ENCODE measurements at places on chromosomes 1 and 21.
A peak's percentile ranks its signal among the peaks of the same experiment; 100 is the strongest.

DNA sequence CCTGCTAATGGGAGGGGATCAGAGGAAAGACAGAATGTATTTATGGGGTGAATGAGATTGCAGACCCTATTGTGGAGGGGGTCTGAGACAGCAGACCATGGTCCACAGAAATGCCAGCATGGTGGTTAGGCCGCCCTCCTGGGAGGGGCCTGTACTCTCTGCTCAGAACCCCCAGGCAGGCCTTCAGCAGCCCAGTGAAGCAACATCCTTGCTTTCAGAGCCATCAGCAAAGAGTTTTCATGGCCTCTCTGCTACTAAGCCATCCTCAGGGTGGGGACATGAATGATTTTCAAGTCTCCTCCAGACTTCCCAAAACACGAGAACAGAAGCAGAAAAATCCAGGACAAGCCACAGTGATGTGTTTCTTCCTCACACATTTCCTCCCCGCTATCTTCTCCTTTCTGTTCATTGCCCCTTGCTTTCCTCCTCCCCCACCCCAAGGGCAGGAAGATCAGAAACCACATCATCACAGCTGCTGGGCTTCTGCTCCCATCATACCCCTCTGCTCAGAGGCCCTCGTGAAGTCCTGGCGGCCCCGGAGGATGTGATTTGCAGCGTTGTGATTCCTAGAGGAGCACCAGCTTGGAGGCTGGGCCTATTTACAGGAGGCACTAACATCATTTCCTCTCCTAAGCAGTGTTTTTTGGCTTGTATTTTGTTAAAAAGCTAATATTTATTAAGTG lies 48.0 kb downstream of the ABCA4 start:
- no peak for DNase-seq

GRCh38 chr1:55844322-55844721 lies 629.2 kb upstream of the USP24 start:
- DNase-seq: no peak

DNA sequence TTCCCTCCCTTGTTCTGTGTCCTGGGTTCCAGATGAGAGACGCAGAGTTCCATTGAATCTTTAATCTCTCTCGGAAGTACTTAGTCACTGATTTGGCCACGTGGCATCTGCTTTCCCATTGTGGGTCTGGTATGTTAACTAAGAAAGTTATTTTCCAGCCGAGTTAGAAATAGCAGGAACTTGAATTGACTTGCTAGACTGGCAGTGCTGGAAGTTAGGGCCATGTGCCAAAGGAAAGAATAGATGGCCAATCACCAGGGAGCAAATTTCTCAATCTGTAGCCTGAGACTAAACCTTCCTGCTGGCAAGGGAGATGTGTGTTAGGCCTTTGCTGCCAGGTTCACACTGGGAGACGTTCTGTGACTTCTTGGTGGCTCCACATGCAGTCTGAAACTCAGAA lies 24.2 kb upstream of the SLFNL1 start:
- peak; percentile 88 for DNase-seq

DNA sequence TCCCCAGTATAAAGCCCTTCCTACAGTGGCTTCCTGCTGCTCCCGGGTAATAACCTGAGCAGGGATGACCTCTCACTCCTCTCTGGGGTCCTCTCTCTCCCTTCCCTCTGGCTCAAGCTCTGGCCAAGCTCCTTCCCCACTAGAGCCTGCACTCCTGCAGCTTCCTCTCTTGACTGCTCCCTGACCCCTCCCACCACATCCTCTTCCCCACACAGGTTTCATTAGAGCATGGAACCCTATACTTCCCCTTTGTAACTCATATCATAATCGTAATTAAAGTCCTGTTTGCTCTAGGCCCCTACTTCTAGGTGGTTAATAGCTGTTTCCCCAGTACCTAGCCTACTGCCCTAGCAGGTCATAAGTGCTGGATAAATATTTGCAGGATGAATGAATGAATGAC lies 146.2 kb downstream of the C1orf21 start:
- no peak for DNase-seq

DNA sequence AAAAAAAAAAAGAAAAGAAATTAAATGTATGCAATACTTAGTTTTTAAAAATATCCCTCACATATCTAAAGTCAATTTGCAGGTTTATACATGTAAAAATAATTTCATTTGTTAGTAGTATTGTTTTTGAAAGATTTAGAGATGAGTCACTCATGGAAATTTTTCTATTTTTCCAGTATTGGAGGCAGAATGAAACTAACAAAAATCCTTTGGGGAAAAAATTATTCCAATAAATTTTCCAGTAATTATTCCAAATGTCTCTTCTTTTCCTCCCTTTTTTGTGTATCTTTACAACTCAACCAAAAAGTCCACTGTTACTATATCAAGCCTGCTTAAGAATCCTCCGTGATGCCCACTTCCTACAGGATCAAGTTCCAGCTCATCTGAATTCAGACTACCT lies 29.9 kb downstream of the MPZL1 start:
- DNase-seq: no peak

DNA sequence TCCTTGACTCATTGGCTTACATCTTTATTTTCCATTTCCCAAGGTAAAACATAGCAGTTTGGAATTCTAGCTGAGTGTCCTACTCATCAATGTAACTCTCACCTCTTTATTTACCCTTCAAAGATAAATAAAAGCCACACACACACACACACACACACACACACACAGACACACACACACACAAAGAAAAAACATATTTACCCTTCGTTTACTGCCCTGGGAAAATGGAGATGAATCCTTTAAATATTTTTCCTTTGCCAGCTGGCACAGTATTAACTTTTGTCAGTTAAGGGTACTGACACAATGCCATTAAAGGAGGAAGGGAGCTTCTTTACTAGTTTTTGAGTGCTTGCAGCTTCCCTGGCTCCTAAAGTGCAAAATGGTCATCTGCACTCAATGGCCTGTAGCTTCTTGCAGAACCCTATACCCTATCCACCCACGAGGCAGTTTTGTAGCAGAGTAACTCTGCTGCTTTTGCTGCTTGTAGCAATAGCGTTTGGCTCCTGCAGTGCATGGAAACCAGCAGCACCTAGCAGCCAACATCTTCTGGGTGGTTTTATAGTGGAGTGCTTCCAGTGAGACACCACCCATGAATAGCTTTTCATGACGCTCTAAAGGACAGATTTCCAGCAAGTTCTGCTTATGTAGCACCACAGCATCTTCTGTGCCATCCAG lies 103.7 kb downstream of the HS2ST1 start:
- DNase-seq: peak; percentile 33

- no peak for DNase-seq
Observed at GRCh38 chr21:27070861-27071670, 104.2 kb upstream of the ADAMTS5 start.

DNA sequence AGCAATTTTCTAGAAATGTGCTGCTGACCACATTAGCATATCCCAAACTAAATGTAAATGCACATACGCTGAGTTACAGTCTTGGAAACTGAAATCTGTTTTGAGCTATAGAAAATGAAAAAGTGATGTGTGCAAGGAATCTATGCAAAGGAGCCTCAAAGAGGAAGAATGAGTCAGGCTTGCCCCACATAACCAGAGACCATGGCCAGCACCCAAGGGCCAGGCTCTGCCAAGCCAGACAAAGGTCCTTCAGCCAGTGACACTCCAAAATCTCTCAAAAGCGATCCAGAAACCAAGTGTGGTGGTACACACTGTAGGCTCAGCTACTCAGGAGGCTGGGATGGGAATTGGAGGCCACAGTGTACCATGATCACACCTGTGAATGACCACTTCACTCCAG lies 195.2 kb downstream of the TOMM20 start:
- peak; percentile 72 for DNase-seq

DNA sequence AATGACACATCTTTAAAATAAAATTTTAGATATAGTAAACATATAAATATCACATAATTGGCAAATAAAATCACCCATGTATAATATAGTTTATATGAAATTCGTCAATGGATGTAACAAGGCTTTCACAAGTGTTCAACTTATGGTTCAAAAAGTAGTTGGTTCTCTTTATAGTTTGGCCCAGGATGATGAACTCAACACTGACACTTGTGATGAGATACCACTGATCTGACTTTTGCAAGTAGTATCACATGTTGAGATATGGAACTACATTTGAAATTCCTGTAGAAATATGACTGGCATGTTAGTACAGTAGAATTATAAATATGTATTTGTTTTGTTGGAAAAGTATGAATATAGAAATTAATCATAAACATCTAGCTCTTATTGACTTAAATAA lies 1.8 kb downstream of the TNNI3K start:
- DNase-seq: no peak

GRCh38 chr1:50970509-50970887 lies 453 bp downstream of the CDKN2C start:
- no peak for DNase-seq

GRCh38 chr21:19275065-19275464 lies 871.5 kb upstream of the TMPRSS15 start:
- no peak for DNase-seq

GRCh38 chr1:20981915-20982314 lies 194.8 kb downstream of the EIF4G3 start:
- DNase-seq: peak; percentile 37

GRCh38 chr1:174964261-174964971 lies 35.3 kb upstream of the CACYBP start:
- DNase-seq: peak; percentile 29

- DNase-seq: no peak
Observed at GRCh38 chr1:239126884-239127283, 259.5 kb upstream of the CHRM3 start.

- DNase-seq: no peak
Observed at GRCh38 chr1:64906447-64906846, 59.9 kb downstream of the JAK1 start.

GRCh38 chr1:88454781-88455180 lies 229.3 kb upstream of the PKN2 start:
- no peak for DNase-seq

- no peak for DNase-seq
Observed at GRCh38 chr1:159828581-159829272, 2.1 kb downstream of the SLAMF8 start.

GRCh38 chr1:52915211-52915854 lies 6.2 kb downstream of the ECHDC2 start:
- no peak for DNase-seq

DNA sequence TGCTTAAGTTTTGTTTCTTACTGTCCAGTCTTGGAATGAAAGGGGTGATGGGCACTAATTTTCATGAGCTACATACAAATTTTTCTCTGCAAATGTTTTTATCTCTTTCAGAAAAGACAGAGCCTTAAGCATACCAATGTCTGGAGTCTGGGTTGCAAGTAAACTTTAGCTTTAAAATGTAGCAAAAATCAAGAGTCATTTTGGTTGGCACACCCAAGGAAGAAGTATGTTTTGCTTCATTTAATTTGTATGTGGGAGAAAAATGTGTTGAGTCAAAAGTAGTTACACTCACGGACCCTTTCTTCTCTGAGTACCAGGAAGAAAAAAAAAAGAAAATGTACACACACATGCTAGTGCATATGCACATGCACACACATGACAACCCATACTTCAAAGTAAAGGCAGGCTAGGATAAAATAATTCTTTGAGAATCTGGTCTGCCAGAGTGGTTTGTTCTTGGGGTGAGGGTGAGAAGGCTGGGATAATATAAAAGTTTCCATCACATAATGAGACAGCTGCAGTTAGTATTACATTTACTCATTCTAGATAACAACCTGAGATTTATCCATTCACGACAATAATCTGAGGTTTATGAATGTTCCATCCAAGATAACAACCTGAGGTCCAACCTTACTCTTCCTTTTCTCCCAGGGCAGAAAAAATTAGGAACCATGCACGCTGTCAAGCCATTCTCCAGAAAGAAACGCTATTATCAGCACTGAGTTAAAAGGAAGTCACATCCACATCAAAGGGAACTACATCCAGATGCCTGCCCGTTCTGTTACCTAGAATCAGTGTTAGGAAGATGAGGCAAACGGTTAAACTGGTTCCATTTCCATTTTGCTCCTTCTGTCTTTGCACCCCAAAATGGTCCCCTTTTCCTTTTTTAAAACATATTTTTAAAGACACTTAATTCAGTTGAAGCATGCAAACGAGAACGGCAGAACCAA lies 9.3 kb downstream of the DPYD start:
- peak; percentile 17 for DNase-seq

- peak; percentile 29 for DNase-seq
Observed at GRCh38 chr1:116817582-116818064, 63.4 kb downstream of the CD2 start.

GRCh38 chr1:159123587-159123986 lies 47.0 kb upstream of the AIM2 start:
- no peak for DNase-seq

DNA sequence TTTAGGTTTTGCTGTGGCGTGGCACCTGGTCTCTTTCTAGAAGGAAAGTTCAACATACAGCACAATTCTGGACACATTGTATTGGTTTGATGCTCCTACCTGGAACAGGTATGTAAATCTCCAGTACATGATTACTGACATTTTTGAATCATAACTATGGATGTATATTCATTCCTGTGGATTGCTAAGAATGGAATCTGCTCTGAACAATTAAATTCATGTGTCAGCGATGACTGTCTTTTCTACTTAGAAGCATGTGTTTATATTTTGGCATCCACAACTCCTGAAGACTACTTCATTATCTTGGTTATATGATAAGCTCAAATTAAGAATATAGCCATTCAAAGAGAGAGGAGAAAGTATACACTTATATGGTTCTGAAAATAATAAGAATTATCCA lies 291.8 kb downstream of the CHRM3 start:
- no peak for DNase-seq

DNA sequence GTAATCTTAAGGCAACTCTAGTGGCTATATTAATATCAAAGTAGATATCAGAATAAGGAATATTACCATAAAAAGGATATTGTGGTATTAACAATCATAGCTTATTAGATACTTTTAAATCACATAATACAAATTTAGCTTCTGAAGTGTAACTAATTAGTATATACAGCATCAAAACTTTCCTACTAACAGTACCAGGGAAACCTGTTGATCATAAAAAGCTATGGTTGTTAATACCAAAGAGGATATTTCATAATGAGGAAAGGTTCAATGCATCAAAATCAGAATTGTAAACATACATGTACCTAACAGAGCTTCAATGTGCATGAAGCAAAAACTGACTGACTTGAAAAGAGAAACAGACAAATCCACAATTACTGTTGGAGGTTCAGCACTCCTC lies 24.1 kb downstream of the ADSS2 start:
- DNase-seq: no peak

- DNase-seq: no peak
Observed at GRCh38 chr1:172001288-172001687, 160.0 kb downstream of the DNM3 start.

GRCh38 chr21:43851593-43851992 lies 13.4 kb upstream of the AGPAT3 start:
- no peak for DNase-seq

GRCh38 chr21:46149205-46149901 lies 6.0 kb downstream of the FTCD start:
- no peak for DNase-seq

DNA sequence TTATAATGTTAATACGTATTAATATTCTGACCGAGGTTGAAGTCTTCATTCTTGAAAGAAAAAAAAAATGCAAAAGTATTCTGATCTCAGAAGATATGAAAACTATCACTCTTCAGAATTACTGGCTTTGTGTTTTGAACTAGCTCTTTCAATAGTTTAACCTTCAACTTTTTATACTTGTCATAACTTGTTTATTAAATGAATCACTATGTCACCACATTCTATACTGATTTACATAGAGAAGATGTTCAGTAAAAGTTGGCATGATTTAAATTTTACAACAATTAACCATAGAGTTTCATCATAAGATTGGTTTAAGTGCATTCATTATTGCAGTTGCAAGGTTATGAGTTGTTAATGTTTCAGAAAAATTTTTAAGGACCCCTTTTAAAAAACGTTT lies 57.3 kb downstream of the HS2ST1 start:
- DNase-seq: no peak

- DNase-seq: no peak
Observed at GRCh38 chr1:29832936-29833335, 596.6 kb downstream of the PTPRU start.

- no peak for DNase-seq
Observed at GRCh38 chr1:23643736-23644554, 47.7 kb upstream of the RPL11 start.

All from AG10803 (cell line).